ENCODE measurements at places on chromosomes 5 and 9. TPM values are rescaled to one million over a fixed set of nuclear protein-coding genes. Genes with fewer than 3 reads are reported as not detected.
A peak's percentile ranks its signal among the peaks of the same experiment; 100 is the strongest.

DNA sequence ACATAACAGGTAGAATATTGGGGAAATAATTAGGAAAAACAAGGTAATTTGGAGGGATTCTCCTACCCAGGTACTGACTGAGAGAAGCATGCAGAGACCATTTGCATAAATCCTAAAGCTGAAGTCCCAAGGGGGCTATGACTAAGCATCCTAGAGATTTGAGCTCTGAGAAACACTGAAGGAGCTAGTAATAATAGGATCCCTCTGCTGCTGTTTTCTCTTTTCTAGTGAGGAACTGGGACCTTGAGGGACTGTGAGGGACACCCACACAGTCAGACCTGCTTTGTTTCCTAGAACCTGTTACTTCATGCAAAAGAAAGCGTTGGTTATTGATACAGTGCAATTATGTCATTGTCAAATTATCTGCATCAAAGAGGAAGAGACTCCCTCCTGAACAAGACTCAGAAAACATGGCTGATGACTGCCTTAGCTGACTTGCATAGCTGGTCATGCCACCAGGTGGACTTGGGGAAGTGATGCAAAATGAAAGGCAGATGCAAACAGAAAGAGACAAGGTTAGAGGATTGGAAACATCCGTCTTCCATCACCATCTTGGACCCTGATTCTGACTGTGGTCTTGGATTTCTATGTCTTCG, 335.4 kb downstream of the NTRK2 start:
- no peak for DNase-seq

GRCh38 chr5:58454025-58454424, 5.9 kb downstream of the PLK2 start:
- DNase-seq = no peak

DNA sequence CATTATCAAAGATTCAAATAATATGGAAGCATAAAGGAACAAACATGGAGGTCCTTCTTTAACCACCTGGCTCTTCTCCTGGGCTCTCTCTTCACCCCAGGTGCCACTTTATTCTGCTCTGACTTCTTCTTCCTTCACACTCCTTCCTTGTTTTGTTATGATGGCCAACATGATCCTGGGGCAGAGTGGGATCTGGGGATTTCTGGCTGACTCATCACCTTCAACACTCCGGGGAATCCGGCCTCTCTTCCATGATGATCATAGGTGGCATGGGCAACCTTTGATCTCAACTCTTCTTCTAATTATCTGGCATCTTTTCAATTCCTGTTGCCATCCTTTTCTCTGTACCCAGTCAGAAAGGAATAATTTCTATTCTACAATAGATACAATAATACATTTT, 62.1 kb upstream of the TRPC7 start:
- DNase-seq = no peak

- no peak for DNase-seq
Measured at GRCh38 chr9:132886334-132886725, 7.6 kb downstream of the SPACA9 start.

GRCh38 chr9:83154087-83154736, 91.3 kb upstream of the RASEF start:
- DNase-seq = peak; percentile 9

DNA sequence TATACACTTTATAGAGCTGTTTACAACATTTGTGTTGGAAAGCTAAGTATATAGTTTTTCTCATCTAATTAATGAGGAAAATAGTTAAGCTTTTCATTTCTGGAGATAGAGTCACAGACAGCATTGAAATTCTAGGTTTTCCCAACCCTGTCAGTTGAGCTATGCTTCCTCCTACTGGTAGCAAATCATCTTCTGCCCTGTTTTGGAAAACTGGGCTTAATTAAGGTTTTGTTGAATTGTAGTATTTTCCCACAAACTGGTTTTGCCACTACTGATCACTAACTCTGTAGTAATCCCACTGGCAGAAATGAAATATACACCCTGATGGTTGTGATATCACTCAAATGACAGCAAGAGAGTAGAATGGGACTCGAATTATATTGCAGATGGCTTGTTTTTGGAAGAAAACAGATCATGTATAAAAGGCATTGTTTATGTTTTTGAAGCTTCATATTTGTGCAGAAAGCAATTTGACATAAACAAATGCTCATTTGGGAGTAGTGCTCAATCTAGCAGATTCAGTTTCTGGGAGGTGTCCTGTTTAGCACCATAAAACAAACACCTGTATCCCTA, 46.6 kb downstream of the CD180 start:
- peak; percentile 21 for DNase-seq

DNA sequence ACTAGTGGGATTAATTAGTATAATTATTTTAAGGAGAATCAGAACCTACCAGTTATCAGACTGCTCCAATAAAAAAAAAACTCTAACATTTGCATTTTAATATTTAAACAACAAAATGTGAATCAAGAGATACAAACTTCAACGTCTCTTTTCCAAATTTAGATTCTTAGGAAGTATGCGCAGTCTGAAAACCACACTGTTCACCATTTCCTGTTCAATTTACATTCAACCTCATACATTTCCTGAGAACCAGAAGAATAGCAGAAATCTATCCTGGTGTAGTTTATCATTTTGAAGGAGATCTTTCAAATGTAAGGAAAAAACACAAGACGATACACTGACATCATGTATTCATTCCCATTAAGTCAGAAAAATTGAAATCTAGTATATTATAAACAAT, 869.2 kb downstream of the EFNA5 start:
- no peak for DNase-seq

GRCh38 chr5:55030220-55030619, 6.2 kb downstream of the GZMK start:
- DNase-seq = no peak

- no peak for DNase-seq
Measured at GRCh38 chr5:22505891-22506290, 347.3 kb downstream of the CDH12 start.

DNA sequence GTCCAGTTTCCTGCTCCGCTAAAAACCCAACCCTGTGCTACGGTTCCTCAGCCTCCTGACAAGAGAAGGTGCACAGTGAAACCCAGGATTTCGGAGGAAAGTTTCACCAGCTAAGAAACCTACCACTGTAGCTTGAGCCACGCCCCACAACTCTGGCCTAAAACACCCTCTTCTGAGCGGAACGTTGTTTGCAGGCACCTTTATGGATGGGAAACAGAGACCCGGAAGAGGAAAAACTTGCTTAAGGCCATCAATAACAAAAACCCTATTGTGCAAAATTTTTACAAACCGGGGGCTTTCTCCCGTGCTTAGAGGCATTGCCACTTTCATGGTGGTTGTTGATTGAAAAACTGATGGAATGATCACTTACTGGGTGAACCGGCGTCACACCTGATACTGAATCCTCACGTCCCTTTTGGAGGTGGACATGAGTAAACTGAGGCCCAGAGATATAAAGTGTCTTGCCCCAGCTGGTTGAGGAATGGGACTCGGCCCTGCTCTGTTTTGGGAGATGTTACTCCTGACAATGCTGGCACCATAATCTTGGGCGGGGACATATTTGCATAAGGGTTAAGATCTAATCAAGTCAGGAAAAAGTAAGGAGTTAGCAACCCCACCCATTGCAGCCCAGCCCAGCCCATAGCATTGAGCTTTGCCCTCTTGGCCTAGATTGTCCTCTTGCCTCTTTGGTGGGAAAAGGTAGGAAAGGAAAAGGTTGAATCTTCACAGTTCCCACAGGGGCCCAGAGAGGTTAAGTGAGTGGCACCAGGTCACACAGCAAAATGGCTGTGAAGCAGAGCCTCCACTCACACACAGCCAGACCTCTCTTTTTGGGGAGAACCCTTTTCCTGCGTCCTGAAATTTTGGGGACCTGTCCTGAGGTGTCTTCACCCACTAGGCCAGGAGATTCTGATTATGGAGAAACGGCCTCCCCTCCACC, 23.2 kb upstream of the PTGS1 start:
- DNase-seq = peak; percentile 17

GRCh38 chr5:180352116-180353047, 754 bp downstream of the GFPT2 start:
- peak; percentile 25 for DNase-seq

DNA sequence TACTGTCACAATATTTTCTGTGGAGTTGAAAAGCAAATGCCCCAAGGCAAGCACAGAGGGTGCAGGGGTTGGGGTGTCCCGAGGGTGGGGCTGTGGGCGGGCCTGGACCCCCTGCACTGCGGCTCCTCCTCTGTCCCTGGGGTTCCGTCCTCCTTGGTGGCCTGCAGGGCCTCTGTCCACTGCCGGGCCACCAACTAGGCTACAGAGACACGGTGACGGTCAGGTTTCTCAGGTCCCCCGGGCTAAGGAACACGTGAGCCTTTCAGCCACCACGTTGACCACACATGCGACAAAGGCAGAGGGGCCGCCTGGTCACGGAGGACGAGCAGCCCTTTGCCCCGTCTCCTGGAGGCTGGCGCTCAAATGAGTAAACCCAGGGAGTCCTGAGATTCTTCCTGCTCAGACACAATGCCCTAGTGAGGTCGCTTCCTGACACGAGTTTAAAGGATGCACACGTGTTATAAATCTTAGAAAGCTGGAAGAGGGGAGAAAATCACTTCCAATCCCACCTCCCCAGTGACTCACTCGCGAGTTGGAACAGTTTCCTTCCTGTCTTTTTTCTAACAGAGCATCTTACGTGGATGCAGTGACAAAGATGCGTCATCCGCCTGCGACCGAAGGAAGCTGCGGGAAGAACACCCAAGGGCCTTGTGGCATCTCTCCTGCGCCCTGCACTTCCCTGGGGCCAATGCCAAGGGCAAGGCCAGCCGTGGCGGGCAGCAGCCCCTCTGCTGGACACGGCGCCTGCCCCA, 24.8 kb upstream of the OBP2B start:
- no peak for DNase-seq

GRCh38 chr5:78776637-78777036, 128.1 kb upstream of the LHFPL2 start:
- DNase-seq = no peak

DNA sequence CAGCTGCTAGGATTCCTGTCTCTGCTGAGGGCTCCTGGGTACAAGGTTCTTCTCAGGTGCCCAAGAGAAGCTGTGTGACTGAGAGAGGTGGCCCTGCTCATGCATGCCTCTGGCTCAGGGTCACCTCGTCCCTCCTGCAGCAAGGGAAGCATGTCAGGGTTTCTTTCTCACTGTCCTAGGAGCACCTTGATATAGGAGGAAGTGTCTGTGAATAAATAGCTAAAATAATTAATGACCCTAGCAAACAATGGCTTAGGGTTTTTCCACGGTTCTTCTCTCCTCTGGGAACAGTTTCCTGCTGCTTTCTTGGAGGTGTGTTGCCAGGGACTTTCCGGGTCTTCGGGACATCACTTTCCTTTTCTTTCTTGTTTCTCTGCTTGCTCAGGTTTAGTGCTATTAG, 87.2 kb downstream of the ARHGAP26 start:
- no peak for DNase-seq

DNA sequence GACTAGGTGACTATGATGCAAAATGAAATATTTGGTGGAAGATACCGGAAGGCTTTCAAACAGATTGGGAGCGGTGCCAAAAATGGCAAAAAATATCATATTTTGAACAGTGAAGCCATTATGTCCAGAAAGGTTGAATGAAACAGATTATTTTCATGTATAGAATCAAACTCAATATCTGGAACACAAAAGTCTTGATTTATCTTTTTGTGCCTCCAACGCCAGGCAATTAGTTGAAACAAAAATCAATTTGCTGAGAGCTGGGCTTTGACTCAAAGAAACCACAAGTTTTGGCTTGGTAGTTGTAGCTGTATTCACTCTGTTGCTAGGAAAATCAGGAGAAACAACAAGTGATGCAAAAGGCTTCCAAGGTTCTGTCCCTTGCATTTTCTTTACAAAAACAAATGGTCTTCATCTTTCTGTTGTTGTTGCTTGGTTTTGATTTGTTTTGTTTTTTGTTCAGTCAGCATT, 421.7 kb upstream of the TYRP1 start:
- no peak for DNase-seq

DNA sequence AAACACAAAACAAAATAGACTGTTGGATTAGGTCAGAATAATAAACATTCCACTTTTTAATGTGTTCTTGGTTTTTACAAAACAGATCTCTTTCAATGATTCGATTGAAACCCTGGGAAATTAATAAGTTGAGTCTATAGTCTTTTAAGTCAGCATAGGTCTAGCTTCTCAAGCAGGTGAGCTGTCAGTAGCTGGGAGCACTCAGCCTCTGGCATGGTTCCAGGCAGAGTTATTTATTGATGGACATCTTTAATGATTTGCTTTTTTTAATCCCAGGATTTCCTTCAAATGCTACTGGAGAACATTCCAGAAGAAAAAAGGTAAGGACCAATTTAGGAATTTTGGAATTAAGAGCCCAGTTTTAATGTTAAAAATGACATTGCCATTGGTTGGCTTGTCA, 241.0 kb downstream of the AOPEP start:
- no peak for DNase-seq

GRCh38 chr5:157888814-157889532, 30.0 kb upstream of the CLINT1 start:
- DNase-seq = no peak

DNA sequence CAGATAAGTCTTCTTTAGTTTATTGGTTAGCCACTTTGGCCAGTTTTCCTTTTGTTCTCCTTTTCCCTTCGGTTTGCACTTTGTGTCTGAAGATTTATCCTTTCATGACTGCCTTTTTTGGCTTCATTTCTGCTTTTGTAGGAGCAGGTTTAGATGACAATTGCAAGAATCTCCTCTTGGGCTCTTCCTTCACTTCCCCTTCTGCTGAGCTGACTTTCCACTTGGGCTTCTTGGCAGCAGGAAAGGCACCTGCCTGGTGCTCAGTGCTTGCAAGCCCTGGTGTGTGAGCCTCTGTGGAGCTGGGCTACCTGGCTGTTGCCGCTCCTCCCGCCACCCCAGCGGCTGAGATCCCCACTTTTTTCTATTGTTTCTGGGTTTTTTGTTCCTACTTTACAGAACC, 7.3 kb downstream of the CCDC112 start:
- DNase-seq = peak; percentile 19

DNA sequence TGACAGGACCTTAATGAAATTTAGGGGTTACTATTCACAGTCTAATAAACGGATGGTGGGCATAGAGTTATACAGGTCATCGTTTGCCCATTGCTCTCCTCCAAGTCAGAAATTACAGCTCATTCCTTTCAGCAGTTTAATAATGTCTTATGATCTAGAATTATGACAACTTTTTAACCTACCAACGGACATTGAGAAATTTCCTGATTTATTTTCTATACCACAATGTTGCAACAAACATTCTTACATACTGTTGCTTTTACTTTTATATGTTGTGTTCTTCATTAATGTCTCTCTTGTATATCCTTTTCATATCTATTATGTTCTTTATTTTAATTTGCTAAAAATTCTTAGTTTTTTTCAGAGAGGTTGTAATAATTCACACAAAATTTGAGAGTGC, 152.8 kb upstream of the PRLR start:
- no peak for DNase-seq

ELOVL7 gene
- total RNA-seq = 1.9 TPM

MRPS2 gene
- 18.8 TPM for total RNA-seq

PHYHD1 gene
- 24.3 TPM for total RNA-seq

ADAMTS16 gene
- total RNA-seq = 7.2 TPM

CD74 gene
- 31.1 TPM for total RNA-seq

SH3GL2 gene
- total RNA-seq = 3.6 TPM

SHISAL2B gene
- total RNA-seq = not detected

IL33 gene
- 108 TPM for total RNA-seq

CDC25C gene
- total RNA-seq = 2.2 TPM

SHC3 gene
- 3.1 TPM for total RNA-seq

SNCAIP gene
- 11.6 TPM for total RNA-seq

IFNA14 gene
- total RNA-seq = 3.1 TPM

THBS4 gene
- not detected for total RNA-seq

PCDHGA9 gene
- total RNA-seq = 11.1 TPM

TEX48 gene
- total RNA-seq = not detected

SPINK6 gene
- total RNA-seq = 5.5 TPM

ASPN gene
- total RNA-seq = 132 TPM

C5orf58 gene
- total RNA-seq = 1.7 TPM
